ENCODE measurements at places on chromosomes 11 and 22.

GRCh38 chr11:17163736-17164135, 44.0 kb downstream of the PIK3C2A start:
- no peak for DNase-seq

DNA sequence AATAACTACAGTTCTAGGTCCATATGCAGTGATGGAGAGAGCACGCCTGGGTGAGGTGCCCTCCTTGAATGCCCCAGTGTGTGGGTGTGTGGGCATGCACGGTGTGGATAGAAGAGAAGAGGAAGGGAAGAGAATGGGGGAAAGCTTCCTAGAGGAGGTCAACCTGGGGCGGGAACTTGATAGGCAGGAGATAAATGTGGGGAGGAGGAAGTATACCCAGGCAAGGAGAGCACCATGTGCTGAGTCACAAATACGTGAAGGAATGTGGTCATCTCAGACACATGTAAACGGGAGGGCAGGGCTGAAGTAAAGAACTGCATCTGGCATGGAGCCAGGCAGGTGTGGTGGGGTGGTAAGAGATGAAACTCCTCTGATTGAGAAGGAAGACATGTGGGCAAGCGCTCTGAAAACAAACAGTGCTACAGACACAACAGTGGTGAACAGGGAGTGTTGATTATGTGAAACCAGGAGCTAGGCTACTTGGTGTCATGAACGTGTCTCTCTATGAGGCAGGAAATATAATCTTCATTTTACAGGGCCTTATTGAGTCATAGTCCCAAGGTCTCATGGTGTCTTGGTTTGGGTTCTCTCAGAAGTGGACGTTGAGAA, 61.5 kb upstream of the EED start:
- DNase-seq = peak; percentile 21

DNA sequence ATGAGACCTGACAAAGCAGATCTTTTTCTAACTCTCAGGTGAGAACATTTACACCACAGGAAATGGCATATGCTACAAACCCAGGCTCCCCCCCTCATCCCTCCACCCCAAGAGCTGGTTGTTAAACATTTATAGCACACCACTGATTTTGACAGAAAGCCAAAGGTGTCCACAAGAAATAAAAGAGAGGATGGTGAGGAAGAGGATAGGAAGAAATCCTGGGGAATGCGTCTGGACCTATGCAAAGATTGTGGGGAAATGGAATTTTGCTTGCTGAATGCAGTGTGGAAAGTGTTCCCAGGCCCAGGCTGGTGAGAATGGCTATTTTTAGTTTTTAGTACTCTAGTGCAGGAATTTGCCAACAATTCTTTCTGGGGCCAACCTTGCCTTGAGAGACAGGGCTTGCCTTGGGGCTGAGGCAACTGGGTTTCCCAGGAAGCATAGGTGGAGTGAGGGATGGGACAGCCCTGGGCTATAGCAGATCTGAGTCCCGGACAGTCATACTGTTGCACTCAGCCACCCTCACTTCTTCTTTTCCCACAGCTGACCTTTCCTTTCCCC, 163.9 kb downstream of the ADAMTS15 start:
- DNase-seq = no peak

GRCh38 chr22:33056690-33057089, 1.5 kb downstream of the SYN3 start:
- no peak for DNase-seq

DNA sequence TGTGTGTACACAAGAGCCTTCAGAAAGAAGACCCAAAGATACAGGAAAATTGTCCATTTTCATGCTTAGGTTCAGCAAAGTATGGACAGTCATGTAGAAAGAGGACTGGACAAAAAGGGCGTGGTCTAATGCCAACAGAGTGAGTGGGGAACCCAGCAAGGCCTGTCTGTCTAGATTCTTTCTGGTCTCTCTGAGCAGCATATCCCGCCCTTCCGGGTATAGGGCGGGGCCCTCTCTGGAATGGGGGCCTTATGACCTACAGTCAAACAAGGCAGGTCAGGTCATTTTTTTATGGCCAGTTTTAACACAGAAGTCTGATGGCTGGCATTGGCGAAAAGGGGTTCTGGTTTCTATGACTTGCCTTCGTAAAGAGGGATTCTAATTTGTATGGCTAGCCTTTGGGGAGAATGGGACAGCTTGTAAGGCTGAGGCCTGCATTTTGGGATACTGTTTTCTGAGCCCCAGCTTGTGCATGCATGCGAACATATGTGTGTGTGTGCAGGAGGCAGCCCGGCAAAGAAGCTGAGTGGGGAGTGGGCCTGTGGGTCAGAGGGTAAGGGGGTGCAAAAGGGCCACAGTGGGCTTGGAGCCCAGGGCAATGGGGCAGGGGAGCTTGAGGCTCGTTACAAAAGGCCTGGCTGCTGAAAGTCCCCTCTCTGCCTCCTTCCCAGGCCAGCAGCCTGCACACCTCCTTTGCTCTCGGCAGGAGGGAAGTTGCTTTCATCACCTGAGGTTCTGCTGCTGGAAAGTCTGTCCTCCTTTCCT, 130.5 kb upstream of the B3GAT1 start:
- no peak for DNase-seq

- DNase-seq = no peak
These were observed 64.6 kb upstream of the ADSL start for GRCh38 chr22:40281717-40282116.

Data from activated CD4-positive, alpha-beta T cell treated with anti-CD3 and anti-CD28 coated beads, Interleukin-2, amount 50 U/mL, for 4 hours (primary cell).